ENCODE measurements at places on chromosomes 3 and 15.

- DNase-seq, result no peak
Measured at GRCh38 chr15:37824717-37825382, 109.6 kb upstream of the TMCO5A start.

GRCh38 chr3:124542214-124542869 is 187.9 kb upstream of the UMPS start:
- DNase-seq, result no peak

DNA sequence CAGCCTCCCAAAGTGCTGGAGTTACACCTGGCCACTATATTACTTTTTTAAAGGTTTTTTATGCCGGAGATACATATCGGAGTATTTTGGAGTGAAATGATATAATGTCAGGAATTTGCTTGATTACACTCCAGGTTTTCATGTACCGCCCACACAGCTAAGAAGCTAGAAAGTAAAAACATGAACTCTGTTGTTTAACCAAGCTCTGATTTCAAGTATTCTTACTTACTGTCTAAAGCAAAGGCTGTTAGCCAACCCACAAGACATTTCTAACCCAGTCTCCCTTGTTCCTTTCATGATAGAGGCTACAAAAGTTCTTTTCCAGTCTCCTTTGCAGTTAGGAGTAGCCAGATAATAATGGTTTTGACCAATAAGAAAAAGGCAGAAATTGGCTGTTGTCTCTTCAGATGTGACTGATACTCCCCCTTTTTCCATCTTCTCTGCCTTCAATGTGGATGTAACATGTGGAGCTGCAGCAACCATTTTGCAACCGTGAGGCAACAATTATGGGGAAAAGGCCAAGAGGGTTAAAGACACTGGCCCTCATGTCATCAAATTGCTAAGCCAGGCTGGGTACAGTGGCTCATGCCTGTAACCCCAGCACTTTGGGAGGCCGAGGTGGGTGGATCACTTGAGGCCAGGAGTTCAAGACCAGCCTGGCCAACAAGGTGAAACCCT is 6.1 kb upstream of the CP start:
- no peak for DNase-seq

- no peak for DNase-seq
Measured at GRCh38 chr15:25797511-25797935, 65.6 kb downstream of the ATP10A start.

- no peak for DNase-seq
Measured at GRCh38 chr15:60829416-60829815, 350.5 kb upstream of the ICE2 start.

DNA sequence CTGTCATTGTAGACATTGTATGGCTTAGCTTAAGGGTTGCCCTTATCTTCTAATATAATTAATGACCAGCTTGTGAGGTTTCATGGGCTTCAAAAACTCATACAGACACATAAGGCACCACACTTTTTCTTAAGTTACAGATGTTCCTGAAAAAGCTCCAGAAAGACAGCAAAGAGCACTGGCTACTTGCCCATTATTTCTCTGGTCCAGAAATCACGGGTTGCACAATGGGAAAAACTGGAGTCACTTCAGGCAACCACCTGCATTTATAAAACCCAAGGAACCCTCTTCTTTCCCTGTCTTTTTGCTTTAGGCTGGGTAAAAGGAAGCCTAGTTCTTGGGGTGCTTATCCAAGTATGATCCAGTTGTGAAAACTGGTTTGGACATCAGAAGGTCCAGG is 2.3 kb upstream of the COL6A6 start:
- DNase-seq, result no peak

GRCh38 chr3:124014366-124014942 is 22.5 kb upstream of the ROPN1 start:
- no peak for DNase-seq
